ENCODE measurements at places on chromosomes 1 and 21. TPM values are rescaled to one million over a fixed set of nuclear protein-coding genes. Genes with fewer than 3 reads are reported as not detected.
A peak's percentile ranks its signal among the peaks of the same experiment; 100 is the strongest.

GRCh38 chr21:18443701-18444100 lies 40.1 kb upstream of the TMPRSS15 start:
- no peak for DNase-seq

DNA sequence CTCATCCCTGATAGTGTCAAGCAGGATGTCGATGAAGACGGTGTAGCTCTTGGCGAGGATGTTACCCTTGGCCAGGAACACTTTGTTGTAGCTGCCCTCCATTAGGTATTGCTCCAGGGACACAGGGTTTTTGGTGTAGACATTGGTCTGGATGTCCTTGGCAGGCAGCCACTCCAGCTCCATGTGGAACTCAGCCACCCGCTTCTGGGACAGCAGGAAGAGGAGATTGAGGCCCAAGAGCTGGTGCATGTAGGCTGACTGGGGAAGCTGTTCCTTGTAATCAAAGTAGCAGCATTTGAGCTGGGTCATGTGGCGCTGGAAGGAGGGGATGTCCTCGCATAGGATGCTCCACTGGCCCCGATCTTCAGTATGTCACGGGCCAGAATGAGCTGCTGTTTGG lies 9.5 kb downstream of the IL6R start:
- no peak for DNase-seq

GRCh38 chr1:10672343-10673050 lies 123.9 kb downstream of the CASZ1 start:
- no peak for DNase-seq

GRCh38 chr1:243455760-243456651 lies 200.2 kb downstream of the SDCCAG8 start:
- DNase-seq: no peak

DNA sequence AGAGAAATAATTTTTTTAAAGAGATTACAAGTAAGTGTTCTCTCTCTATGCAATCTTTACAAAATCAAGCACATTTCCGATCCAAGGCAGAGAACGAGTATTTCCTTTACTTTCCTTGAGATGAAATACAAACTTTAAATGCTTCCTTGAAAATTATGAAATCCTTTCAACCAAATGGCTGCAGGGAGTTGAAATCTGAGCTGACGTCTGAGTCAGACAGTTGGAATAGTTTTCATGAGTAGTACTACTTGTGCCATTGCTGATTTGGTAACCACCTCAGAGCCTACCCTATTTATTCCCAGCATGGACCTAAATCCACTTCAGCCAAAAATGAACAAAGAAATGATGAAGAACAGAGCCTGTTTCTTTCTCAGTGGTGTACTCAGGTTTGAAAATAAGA lies 183.6 kb downstream of the GIPC2 start:
- DNase-seq: peak; percentile 83

EYA3 gene
- total RNA-seq: 18.7 TPM

CATSPER4 gene
- not detected for total RNA-seq

All from RPMI7951 (cell line).